Activated T-cell treated with anti-CD3 and anti-CD28 coated beads, Interleukin-2, amount 50 U/mL, for 1 hour (primary cell): ENCODE measurements at places on chromosomes 3 and 15.

- DNase-seq = no peak
Measured at GRCh38 chr3:67362686-67363085, 291.7 kb downstream of the SUCLG2 start.

- no peak for DNase-seq
Measured at GRCh38 chr3:46187876-46188275, 20.2 kb downstream of the CCR1 start.

GRCh38 chr15:45821390-45821789 lies 186.6 kb downstream of the SQOR start:
- DNase-seq = no peak

DNA sequence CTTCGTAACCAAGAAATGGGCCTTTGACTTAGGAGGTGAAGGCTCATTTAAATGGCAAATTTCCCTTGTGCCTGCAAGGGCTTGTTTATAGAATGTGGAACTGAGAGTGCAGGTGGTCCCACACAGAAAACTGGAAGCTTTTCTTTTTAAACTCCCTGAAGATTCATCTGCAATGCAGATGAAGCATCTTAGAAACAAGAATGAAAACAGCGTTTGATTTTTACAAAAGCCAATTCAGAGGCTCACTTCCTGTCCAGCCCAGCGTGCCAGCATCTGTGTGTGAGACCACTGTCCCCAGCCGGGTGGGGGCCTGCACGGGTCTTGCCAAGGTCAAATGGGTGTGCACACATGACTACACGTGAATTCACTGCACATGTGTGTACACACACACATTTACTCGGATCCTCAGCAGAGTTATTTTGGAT lies 94.7 kb downstream of the LINGO1 start:
- DNase-seq = no peak

DNA sequence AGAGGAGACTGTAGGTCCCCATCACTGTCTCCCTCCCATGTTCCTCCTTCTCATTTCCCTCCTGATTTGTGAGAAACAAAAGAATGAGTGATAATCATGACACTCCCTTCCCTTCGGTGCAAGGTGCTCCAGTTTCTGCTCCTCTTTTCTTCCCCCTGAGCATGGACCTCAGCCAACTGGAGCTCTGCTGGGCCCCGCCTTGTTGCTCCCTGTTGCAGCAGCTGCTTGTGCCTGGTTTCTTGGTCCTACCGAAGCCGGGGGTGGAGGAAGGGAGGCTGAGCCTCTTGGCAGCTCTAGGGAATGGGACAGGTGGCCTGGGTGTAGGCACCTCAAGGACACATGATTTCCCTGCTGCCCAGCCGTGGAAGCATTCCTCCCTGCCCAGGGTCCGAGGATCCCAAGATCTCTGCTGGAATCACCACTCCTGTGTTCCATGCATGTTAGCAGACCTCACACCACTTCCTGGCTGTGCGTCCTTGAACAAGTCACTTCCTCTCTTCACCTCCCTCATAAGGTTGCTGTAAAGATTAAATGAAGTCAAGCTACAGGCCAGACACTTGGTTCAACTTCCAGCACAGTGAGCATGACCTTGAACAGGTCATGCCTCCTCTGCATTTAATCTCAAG lies 131.6 kb upstream of the ABHD17C start:
- no peak for DNase-seq

DNA sequence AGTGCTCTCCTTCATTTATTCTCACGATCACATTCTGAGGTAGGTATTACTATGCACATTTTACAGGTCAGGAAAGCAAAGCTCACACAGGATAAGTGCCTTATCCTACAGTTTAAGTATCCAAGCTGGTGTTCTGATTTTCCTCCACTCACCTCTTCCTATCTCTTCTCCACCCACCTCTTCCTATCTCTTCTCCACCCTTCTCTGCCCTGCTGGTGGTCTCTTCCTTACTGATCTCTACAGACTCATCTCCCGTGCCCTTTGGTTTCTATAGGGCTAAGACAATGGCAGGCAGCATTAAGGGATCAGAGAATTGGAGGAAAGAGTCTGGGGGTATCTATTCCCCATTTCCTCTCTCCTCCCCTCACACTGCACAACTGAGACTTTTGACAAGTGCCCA lies 319.1 kb downstream of the FHIT start:
- DNase-seq = no peak

DNA sequence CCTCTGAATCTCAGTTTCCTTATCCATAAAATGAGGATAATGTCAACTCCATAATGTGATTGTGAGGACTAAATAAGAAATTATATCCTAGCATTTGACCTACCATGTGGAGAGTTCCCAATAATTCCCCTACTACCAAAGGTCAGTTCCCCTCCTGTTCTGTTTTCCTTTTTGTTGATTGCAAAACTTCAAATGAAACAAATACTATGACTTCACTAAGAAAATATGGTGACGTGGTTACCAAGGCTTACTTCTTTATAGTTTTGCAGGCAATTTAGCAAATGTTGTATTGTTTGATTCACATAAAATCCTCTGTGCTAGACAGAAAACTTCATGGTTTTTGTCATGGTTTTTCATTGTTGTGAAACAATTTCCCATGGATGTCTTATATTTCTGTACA lies 153.8 kb upstream of the RORA start:
- DNase-seq = no peak

GRCh38 chr3:85090495-85090894 lies 131.7 kb downstream of the CADM2 start:
- no peak for DNase-seq

- DNase-seq = no peak
Measured at GRCh38 chr3:170437176-170437575, 18.5 kb downstream of the CLDN11 start.

GRCh38 chr3:127443581-127444375 lies 146.8 kb downstream of the TPRA1 start:
- no peak for DNase-seq

GRCh38 chr15:34154725-34155204 lies 52.9 kb downstream of the PGBD4 start:
- no peak for DNase-seq

DNA sequence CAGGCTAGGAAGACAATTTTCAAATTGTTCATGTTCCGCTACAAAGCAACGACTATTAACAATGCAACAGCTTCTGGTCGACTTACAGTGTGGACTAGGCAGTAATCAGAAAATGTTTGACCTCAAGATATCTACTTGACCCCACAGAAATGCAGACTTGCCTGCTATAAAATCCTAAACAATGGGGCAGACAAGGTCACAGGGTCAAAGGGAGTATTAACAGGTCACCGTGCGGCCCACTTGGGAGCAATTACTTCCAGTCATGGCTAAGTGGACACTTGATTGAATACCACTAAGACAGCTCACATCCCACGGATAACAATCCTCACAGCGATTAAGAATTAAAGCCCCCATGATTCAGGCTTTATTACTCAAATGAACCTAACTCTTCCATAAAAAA lies 58.9 kb downstream of the FOXP1 start:
- DNase-seq = no peak

DNA sequence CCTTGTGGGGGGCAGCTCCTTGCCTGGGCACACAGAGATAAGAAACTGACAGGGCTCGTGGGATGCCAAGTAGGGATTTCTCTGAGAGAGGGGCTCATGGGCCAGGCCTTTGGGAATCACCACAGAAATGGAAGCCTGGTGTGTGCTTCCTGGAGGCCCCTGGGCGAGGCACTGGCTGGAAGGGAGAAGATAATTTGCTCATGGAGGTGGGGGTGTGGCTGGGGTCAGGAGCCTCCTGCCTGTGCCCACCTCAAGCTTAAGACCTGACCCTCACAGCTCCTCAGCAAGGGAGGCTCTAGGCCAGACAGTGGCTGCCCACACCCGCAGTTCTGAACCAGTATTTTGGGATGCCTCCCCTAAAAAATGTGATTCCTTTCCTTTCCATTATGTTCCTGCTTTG lies 16.9 kb upstream of the CPNE9 start:
- no peak for DNase-seq

DNA sequence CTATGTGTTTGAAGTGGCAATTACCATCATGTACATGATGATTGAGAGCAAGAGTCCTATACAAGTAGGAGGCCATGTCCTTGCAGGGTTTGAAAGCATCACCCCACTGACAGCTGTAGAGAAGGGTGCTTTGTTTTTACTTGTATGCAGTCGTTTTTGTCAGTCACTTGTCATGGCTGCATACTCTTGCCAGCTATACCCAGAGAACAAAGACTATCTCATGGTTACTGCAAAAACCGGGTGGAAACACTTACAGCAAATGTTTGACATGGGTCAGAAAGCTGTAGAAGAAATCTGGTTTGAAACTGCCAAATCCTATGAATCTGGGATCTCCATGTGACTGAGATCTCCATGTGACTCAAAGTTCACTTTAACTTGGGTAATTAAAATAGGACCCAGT lies 6.9 kb upstream of the PSMA4 start:
- DNase-seq = no peak

- DNase-seq = no peak
Measured at GRCh38 chr15:87354661-87355410, 901.7 kb downstream of the NTRK3 start.

DNA sequence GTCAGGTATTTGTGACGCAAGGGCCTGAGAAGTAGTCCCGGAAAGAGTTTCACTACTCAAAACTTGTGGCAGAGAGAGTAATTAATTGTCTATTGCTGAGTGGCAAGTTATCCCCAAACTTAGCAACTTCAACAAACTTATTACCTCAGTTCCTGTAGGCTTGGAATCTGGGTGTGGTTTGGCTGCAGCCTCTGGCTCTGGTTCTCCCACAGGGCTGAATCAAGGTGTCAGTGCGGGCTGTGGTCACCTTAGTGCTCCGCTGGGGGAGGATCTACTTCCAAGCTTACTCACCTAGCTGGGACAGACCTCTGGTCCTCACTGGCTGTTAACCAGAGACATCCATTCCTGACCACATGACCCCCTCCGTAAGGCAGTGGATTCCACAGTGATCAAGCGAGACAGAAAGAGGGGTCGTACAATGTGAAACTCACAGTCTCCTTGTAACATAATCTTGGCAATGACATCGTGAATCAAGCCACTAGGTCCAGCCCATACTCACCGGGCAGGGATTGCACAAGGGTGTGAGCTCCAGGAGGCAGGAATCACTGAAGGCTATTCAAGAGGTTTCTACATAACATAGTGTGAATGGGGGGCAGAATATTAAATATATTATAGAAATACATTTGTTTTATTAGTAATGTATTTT lies 138.3 kb downstream of the RYR3 start:
- DNase-seq = no peak

- DNase-seq = no peak
Measured at GRCh38 chr3:48891606-48892005, 7.1 kb downstream of the SLC25A20 start.

DNA sequence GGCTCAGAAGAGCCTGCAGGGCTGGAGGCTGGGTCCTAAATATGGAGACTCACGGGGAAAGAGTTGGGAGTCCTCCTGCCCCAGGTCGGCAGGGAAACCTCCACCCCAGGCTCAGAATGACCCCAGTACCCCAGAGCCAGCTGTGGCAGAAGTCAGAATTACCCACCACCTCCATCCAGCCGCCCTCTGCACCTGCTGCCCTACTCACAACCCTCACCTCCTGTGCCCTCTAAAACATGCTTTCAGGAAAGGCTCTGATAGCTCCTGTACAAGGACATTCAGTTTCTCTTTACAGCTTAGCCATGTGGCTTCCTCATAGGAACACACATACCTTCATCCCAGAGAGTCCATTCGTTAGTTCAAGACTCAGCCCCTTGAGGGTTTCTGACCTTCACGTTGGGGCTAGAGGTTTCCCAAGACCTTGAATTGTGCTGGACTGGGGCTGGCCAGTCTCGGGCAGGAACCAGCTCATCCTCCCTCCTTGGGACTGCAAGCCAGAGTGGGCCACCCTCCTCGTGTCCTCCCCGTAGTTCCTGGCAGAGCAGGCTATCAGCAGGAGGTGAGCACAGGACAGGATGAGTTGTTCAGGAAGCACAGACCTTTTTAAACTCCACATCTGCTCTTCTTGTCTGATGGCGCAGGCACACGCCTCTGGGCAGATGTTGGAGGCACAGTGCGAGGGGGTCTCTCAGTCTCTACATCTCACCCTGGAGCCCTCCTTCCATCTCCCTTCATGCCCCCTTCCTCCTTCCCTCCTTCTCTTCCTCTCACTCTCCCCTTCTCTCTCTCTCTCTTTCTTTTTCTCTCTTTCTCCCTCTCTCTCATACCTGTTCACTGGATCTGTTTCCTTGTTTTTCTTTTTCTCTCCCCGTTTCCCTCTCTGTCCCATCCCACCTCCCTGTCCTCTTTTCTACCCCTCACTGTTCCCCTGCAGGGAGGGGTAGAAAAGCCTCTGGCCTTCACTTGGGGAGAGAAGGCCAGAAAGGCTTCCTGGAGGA lies 55.9 kb upstream of the NR2C2 start:
- no peak for DNase-seq

DNA sequence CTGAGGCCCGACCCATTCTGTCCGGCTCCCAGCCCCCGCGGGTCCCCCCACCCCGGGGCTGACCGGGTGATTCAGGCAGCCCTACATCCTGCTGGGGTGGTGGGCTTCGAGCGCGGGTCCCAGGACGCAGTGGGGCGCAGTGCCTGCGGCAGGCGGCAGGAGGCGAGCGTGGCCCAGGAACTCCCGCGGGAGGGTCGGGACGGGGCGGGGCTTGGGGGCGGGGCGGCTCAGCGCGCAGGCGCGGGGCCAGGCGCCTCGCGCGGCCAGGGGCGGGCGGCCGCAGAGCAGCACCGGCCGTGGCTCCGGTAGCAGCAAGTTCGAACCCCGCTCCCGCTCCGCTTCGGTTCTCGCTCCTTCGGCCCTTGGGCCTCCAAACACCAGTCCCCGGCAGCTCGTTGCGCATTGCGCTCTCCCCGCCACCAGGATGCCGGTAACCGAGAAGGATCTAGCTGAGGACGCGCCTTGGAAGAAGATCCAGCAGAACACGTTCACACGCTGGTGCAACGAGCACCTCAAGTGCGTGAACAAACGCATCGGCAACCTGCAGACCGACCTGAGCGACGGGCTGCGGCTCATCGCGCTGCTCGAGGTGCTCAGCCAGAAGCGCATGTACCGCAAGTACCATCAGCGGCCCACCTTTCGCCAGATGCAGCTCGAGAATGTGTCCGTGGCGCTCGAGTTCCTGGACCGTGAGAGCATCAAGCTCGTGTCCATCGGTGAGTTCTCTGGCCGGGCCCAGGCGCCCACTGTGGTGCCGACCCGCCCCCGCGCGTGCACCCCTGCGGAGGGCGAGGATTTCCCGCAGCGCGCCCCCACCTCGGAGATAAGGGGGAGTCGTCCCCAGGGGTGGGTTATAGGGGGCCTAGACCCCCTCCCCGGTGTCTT lies at the start of gene FLNB:
FLNB (plus strand) TSS at position 282 of the 885 bp plus-strand sequence; CDS start at position 425, 143 bp downstream.
- peak; percentile 85 for DNase-seq

- DNase-seq = no peak
Measured at GRCh38 chr15:81766829-81767475, 278.9 kb downstream of the MEX3B start.
